ENCODE measurements at places on chromosomes 1 and 21.

GRCh38 chr1:39003794-39004193, 12.7 kb downstream of the AKIRIN1 start:
- DNase-seq = no peak

GRCh38 chr1:150777544-150777943, 12.0 kb upstream of the CTSS start:
- DNase-seq = no peak

DNA sequence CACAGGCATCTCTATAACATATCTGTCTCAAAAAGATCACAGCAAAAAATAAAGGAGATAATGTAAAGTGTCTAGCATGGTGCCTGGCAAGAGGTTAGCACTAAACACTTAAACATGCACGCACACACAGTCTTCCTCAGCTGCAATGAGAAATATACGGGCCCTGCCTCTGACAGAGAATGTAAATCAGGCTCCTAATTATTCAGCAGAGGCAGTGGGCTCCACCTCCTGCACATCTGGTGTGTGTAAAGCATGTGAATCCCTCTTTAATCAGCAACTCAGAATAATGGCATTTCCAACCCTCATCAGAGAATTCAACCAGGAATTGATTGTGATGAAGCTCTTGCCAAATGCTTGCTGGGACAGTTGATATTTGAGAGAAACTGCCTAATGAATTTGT, 85.6 kb upstream of the KCNA3 start:
- DNase-seq = no peak

DNA sequence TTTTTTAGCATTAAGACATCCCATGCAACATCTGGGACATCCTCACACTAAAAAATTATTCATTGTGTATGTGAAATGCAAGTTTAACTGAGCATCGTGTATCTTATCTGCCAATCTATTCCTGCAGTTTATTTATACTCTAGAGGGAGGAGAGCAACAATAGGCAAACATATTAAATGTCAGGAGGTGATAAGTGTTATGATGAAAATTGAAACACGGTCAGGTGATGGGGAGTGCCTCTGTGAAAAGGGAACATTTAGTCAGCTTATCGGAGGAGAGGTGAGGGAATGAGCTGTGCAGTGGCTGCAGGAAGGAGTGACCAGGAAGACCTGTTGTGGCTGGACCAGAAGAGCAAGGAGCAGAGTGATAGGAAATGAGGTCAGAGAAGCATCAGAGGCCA, 775 bp upstream of the EFCAB14 start:
- no peak for DNase-seq

DNA sequence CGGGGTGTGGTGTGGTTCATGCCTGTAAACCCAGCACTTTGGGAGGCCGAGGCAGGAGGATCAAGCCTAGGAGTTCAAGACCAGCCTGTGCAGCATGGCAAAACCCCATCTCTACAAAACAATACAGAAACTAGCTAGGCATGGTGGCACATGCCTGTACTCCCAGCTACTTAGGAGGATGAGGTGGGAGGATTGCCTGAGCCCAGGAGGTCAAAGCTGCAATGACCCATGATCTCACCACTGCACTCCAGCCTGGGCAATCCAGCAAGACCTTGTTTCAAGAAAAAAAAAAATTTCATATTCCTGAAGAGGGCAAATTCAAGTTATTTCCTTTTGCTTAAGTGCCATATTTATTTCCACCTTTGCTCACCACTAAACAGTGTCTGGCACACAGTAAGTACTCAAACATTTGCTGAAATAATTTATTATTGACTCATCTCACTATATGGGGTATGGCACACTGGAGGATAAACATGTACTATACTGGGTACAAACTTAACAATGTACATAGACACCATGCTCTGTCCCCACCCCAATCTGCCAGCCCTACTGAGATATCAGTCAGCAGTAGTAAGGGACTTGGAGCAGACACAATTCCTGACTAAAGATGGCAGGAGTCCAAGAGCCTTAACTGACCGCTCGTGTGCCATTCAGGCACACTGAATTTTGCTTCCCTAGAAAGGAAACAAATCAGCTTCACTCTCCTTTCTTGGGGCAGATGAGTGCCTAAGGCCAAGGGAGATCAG, 15.5 kb downstream of the MEAF6 start:
- no peak for DNase-seq

GRCh38 chr1:17004466-17005364, 7.0 kb downstream of the ATP13A2 start:
- DNase-seq = no peak

DNA sequence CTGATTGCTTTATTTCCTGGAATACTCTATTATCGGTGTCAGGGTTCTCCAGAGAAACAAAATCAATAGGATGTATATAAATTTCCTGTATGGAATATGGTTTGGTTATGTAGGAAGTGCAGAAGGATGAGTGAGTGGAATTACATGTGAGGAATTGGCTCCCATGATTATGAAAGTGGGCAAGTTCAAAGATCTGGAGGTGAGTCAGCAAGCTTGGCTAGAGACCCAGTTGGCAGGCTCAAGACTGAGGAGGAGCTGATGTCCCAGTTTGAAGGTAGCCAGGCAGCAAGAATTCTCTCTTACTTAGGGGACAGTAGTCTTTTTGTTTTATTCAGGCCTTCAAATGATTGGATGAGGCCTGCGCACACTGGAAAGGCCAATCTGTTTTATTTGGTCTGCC, 57.5 kb downstream of the MAP3K7CL start:
- no peak for DNase-seq
